Activated CD8-positive, alpha-beta memory T cell treated with anti-CD3 and anti-CD28 coated beads for 1 hour (primary cell): ENCODE measurements at places on chromosomes 11 and 22.

GRCh38 chr11:83835423-83835822 is 549.3 kb upstream of the CCDC90B start:
- no peak for DNase-seq

GRCh38 chr11:67665541-67666302 is 8.7 kb downstream of the ALDH3B2 start:
- DNase-seq, result no peak

DNA sequence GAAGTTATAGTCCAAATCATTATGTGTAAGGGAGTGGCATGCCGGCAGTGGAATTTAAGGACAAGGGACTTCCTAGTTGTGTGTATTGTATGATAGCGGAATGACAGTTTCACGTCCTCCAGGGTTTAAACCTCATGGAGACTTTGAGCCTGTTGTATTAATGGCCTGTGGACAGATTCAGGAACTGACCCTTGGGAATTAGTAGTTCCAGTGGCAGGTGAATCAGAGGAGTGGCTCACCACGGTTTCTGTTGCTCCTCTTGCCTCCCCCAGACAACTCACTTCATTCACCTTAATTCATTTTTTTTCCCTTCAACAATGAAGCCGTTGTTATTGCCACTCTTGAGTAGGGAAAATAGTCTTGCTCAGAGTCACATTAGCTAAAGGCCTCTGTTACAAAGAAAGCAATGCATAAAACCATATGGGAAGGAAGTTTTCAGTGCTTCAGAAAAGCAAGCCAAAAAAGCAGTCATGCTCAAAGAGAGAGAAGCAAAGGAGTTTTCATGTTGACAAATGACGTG is 22.6 kb downstream of the AMOTL1 start:
- DNase-seq, result no peak

- DNase-seq, result no peak
These were observed 105.8 kb downstream of the DSCAML1 start for GRCh38 chr11:117691218-117691514.

GRCh38 chr11:114207096-114207495 is 89.1 kb upstream of the NNMT start:
- no peak for DNase-seq

GRCh38 chr22:42797011-42797410 is 60.1 kb downstream of the ARFGAP3 start:
- DNase-seq, result no peak

DNA sequence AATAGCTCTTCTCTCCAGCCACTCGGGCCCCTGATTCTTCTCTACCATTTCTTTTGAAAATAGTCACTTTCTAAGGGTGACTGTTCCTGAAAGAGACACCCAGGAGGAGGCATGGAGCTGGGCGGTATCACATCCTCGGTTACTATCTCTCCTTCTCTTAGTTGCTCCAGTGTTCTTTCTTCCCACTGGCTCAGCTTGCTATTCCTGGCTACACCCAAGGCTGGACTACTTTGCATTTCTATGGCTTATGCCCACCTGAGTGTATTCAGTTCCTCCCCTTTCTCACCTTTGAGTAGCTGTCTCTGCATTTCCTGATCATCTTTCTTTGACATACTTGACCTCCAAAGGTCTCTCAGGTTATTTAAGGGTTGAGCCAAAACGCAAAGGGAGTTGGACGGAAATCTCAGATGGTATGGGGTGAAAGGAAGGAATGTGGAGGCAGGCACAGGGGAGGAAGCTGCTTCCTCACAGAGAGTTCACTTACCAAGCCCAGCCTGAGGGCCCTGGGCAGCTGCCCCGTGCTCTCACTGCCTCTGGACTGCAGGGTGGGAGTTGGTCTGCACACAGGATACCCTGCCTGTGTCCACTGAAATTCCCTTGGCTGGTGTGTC is 155.7 kb downstream of the SNX19 start:
- DNase-seq, result no peak

GRCh38 chr22:45268167-45268957 is 16.4 kb upstream of the UPK3A start:
- no peak for DNase-seq

- DNase-seq, result no peak
These were observed 1.8 kb upstream of the GDPD4 start for GRCh38 chr11:77303328-77303727.

GRCh38 chr11:27423125-27423524 is 49.5 kb downstream of the LGR4 start:
- no peak for DNase-seq

- DNase-seq, result no peak
These were observed 61.4 kb downstream of the TP53I11 start for GRCh38 chr11:44889266-44889665.

DNA sequence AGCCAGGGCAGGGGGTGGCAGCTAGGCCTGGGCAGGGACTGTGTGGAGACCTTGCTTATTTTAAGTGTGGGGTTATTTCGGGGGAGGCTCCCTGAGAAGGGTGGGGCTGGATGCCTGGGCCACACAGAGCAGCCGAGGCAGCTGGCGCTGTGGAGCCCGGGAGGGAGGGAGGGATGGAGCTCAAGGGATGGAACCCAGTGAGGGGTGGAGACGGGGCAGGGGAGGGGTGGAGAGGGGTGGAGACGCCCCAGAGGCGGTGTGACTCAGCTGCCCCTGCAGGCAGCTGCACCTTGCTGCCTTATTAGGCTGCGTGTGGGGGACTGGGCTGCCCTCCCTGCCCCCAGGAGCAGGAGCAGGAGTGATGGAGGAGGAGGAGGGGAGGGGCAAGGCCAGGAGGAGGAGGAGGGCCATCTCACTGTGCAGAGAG is 9.8 kb upstream of the TSSC4 start:
- no peak for DNase-seq

DNA sequence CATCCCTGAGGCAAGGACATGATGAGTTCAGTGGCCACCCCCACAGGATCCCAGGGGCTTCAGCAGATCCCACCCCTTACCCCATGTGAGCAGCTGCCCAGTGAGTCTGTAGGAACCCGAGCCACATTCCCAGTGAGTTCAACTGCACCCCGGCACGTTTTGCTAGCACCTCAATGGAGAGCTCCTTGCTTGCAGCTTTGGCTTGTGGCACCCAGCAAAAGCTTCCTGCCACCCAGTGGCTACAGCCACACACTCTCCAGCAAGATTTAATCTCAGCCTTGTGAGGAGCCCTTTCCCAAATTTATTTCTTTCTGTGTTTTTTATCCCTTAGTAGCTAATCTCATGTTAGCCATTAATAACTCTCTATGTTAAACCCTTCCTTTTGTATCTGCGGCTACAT is 4.0 kb downstream of the SAA1 start:
- DNase-seq, result no peak

- no peak for DNase-seq
These were observed 171.3 kb upstream of the TMEM45B start for GRCh38 chr11:129644326-129644725.
